ENCODE measurements at places on chromosomes 4 and X.

DNA sequence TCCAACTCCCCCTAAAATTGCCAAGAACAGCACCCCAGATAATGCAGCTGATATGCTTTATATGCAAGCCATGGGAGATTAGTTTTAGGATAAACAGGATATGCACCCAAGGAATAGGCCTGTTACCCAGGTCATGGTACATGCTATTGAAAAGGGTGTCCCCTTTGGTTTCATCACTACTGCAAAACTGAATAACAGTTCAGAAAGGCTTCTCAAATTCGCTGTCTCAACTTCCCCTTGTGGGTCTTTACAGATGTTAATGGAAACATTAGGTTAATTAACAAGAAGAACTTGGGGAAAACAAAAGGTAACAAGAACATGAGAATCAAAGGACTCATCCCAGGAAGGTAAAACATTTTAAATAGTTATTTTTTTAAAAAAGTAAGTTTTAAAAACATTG is 318.7 kb downstream of the PRR32 start:
- no peak for DNase-seq

GRCh38 chr4:69617083-69617694 is 22.3 kb downstream of the UGT2A2 start:
- no peak for DNase-seq

GRCh38 chr4:173494013-173494970 is 35.7 kb downstream of the HAND2 start:
- no peak for DNase-seq

GRCh38 chr4:104345598-104346242 is 149.0 kb downstream of the CXXC4 start:
- no peak for DNase-seq

- no peak for DNase-seq
Measured at GRCh38 chrX:4830880-4831557, 1117.6 kb upstream of the PRKX start.

DNA sequence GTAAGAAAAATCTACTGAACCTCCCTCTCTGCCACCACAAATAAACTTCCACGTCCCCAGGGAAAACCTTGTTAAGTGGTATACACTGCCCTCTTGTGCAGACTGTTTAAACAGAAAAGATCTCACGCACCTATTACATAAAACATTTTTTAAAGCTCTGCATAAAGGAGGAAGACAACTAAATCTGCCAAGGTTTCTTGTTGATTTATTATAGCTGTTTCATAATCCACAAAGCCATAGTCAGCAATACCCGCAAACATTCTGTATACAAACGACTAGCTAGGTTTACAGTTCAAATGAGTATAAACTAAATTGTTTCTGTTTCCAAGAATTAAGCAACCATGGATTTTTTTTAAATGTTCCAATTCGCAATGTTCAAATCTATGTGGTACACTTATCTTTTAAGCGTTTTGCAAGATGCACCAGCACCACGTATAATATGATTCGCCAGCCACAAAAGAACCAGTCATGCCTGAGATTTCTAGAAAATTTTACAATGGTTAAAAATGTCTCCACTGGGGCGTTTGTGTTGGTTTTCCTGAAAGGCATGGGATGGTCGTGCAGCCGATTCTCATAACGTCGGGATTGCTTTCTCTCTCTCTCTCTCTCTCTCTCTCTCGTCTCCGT is 164.6 kb downstream of the PRKX start:
- no peak for DNase-seq

GRCh38 chr4:181536811-181537434 is 706.3 kb upstream of the TENM3 start:
- no peak for DNase-seq

DNA sequence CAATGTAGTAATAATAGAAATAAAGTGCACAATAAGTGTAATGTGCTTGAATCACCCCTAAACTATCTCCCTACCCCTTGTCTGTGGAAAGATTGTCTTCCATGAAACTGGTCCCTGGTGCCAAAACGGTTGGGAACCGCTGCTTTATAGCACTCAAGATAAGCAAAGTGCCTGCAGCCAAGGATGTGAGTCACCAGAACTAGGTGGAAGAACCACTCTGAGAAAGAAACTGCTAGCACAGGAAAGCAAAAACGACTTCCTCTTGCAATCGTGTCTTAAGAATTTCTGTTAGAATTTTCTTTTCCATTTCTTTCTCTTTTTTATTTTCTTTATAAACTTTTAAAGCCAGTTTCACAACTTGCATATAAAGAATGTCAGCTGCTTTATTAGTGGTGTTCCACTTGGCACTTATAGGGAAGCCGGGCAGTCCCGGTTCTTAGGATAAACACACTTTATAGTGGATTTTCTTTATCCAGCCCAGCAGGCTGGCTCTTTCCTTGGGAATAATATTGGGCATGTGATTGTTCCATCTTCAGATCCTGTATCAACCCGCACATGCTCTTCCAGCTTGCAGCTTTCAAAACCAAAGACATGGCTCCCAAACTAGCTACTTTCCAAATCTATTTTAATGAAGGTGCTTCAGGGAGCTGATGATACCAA is 32.3 kb upstream of the CXCL8 start:
- DNase-seq: peak; percentile 90

DNA sequence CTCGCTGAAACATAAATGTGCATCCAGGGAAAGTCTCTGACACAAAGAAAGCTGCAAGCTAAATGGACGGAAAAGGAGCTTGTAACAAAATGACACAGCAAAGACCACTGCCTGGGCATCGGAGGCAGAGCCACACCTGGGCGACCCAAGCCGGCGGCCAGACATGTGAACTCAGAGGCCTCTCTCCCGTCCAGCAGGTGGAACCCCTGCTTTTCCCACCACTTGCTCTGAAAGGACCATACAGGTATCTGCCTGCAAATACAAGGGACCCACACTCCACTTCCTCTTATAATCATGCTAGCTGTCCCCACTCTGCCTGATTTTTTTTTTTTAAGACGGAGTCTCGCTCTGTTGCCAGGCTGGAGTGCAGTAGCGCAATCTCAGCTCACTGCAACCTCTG is 12.0 kb downstream of the CPLX1 start:
- no peak for DNase-seq

- DNase-seq: no peak
Measured at GRCh38 chrX:109537324-109537665, 651 bp downstream of the NXT2 start.

- DNase-seq: no peak
Measured at GRCh38 chr4:27006646-27007045, 146.0 kb downstream of the STIM2 start.

- DNase-seq: no peak
Measured at GRCh38 chr4:139986689-139987501, 167.1 kb downstream of the MAML3 start.

DNA sequence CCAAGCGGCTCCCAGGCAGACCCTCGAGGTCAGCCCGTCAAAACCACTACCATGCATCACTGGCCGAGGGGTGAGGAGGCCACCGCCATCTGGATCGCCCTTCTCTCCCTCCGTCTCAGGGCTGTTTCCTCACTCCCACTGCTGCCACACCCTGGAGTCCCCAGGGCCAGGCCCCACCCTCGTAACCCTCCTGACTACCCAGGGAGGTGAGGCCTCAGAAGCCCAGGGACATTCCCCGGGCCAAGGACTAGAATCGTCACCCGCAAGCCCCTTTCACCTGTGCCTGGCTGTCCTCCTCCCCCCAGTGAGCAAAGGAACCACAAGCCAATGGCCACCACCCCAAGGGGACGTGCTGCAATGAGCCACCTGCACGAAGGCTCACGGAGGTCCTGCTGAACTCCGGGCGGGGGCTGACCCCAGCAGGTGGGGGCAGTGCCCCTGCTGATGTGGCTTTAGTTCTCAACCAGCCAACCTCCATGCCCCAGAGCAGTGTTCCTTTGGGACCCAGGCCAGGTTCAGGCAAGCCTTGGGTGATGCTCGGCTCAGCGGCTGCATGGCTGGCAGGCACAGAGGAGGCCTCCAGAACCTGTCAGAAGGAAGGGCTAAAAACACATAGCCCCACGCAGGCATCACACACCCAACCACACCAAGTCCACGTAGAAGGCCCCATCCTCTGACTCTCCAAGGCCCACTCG is 23.8 kb downstream of the PPP2R2C start:
- DNase-seq: peak; percentile 49

GRCh38 chr4:183172881-183173280 is 73.8 kb downstream of the WWC2 start:
- no peak for DNase-seq

DNA sequence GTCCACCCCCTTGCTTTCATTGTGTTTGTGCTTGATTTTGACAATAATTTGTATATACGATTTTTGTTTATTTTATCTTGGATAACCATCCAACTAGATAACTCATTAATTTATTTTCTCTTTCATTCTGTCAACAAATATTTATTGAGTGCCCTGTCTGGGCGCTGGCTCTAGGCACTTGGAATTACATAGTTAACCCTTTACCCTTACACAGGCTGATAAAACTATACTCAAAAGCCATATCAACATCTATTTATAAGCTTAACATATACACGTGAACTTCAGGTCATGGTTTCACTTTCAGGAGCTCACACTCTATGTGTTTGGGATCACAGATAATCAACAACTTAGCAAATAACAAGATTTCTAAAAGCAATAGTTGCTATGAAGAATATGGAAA is 226.3 kb upstream of the PPARGC1A start:
- no peak for DNase-seq

- DNase-seq: no peak
Measured at GRCh38 chrX:4320436-4320947, 607.0 kb upstream of the PRKX start.

DNA sequence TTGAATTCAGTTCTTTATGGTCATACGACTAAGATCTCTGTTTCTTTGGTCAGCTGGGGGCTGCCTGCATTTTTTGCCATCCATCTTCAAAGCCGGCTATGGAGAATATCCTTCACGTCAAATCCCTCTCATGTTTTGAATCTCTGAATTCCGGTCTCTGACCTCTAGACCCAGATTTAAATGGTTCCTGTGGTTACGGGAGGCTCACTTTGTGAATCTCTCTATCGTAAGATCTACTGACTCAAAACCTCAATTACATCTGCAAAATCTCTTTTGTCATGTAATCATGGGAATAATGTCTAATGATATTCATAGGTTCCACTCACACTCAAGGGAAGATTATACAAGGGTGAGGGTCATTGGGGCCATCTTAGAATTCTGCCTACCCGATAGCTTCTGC is 5.7 kb upstream of the MPC1L start:
- DNase-seq: no peak

- no peak for DNase-seq
Measured at GRCh38 chr4:121675715-121676114, 21.1 kb downstream of the ANXA5 start.

DNA sequence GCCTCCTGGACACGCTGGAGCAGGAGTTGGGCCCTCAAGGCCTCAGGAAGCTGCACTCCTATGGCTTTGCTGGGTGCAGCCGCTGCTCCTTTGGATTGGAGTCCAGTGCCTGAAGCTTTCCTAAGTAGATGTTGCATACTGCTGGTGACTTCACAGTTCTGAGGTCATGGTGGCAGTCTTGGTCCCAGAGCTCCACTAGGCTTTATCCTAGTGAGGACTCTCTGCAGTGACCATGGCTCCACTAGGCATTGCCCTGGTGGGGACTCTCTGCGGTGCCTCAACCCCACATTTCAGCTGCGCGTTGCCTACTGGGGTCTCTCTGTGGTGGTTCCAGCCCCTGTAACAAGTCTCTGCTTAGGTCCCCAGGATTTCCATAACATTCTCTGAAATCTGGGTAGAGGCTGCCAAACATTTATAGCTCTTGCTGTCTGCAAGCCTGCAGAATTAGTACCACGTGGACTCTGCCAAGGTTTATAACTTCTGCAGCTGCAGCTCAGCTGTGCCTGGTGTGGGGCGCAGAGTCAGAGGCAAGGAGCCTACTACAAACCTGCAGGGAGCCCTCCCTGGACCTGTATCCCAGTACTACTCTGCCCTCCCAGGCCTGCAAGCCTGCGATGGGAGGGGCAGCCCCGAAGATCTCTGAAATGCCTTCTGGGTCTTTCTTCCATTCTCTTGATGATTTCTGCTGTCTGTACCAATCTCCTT is 46.0 kb upstream of the NFKB1 start:
- DNase-seq: no peak

GRCh38 chrX:2311501-2311900 is 189.3 kb downstream of the DHRSX start:
- no peak for DNase-seq

GRCh38 chr4:158998624-158999023 is 104.3 kb upstream of the RAPGEF2 start:
- DNase-seq: no peak

GRCh38 chr4:148757171-148757570 is 315.0 kb upstream of the NR3C2 start:
- no peak for DNase-seq

DNA sequence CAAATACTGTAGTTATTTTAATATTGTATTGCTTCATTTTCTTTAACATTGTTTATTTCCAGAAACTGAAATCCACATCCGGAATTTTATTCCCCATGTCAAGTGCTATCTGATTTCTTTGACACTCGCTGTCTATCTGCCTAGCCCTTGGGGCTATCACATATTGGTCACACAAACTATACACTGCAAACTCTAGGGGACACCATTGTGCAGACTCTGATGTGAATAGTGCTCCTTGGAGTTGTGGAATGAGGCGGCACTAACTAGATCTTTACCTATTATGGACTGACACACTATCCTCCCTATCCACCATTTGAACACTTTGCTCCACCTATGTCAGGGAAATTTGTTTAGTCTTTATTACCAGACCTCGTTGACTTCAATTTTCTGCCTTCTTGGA is 534.5 kb downstream of the GLUD2 start:
- no peak for DNase-seq

- no peak for DNase-seq
Measured at GRCh38 chrX:105314458-105314857, 94.0 kb upstream of the TEX13A start.

DNA sequence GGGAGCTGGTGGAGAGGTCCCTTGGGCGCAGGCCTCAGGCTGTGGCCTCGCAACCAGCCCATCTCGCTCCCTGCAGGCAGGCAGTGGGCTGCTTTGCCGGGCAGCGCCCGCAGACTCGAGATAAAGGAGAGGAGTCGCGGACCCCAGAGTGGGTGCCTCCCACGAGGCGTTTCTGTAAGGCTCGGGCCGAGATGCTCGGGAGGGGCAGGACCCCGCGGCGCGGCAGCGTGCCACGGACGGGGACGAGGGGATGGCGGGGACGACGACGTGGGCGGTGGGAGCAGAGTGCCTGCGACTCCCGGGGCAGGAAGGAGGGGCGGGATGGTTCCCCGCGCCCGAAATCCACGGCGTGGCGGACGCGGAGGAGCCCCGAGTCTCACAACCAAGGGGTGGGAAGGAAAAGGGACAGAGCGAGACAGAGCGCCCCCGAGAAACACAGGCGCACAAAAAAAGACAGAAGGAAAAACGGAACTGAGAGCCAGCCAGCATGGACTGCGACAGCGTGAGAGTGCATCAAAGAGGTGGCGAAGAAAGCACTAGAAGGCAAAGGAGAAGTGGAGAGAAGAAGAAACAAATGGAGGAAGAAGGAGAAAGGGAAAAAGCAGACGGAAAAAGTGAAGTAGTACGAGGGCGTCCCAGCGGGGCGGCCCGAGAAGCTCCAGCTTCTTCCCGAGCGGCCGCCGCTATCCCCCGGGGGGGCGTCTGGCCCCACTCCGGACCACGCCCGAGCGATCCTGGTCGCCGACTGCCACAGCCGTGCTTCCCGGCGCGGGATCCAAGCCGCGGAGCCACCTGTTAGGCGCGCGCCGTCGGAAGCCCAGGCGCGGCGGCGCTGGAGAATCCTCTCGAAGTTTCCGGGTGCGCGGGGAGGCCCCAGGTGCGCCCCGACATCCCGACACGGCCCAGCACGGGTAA is 1.5 kb downstream of the BEND4 start:
- no peak for DNase-seq

Data from RWPE2 (cell line).